ENCODE measurements at places on chromosomes 11 and 22.

- DNase-seq = no peak
Observed at GRCh38 chr11:123197711-123198110, 2.7 kb upstream of the CLMP start.

- no peak for DNase-seq
Observed at GRCh38 chr11:59028105-59028504, 58.0 kb upstream of the GLYATL1B start.

GRCh38 chr22:43733138-43733537, 79.0 kb downstream of the EFCAB6 start:
- no peak for DNase-seq

DNA sequence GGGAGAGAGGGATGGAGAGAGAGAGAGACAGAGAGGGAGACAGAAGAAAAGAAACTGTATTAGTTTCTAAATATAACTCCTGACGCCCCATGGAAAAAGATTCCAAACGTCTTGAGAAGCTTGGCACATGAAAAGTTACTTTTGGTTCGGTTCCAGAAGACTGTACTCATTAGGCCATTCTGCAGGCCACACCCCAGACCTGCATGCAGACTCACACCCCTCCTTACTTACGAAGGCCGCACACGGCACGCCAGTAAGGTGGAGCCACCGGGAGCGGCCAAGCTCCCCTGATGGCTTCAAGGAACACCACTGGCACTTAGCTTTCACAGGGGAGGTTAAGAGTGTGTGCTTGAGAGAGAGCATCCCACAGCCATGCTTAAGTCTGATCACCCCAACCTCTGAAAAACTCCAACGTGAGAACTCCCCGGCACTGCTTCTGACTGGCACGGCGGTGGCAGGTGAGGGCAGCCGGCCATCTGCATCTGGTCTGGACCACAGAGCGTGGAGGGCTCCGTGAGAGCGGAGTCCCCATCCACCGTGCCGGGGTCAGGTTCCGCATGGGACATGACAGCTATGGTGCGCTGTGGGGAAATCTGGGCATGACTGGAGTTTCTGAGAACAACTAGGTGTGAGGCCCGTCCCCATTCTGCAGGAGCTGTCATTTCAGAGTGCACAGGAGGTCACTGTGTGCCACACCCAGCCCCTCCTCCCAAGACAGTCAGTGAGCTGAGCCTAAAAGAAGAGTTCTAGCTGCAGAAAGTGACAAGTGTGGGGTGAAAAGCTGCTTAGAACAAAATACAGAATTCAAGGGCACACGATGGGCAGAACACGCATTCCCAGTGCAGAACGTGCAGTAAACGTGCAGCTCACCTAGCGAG, 62.4 kb downstream of the MYH9 start:
- no peak for DNase-seq

- no peak for DNase-seq
Observed at GRCh38 chr22:46393873-46394272, 58.4 kb downstream of the TRMU start.
